ENCODE measurements at places on chromosomes 2 and 18.

DNA sequence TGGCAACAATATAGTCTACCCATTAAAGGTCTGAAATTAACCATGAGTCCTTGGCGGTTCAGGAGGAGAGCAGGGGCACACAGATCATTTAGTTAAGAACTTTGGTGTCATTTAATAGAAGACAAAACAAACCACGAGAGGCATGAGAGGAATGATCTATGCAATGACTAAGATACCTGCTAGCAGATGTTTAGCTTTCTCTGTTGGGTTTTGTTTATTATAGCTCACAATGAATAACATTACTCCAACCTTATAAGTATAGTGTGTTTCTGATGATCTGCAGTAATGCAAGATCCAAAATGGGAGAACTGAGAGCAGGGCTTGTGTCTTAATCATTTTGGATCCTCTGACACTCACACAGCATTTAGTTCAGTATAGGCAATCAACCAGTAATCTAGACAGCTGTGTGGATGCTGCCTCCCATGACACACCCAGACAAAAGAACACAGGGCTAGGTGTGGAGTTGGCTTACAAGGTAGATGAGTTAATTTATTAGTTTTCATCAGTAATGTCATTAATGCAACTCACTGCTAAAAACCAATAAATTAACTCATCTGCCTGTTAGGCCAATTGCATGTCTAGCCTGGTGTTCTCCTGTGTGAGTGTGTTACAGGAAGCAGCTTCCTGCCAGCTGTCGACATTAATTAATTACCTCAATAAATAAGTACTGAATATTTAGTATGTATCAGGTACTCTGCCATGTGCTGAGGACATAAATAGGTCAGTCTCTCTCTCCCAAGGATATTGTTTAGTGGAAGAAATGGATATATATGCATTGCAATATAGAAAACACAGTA lies 92.3 kb downstream of the CLIP4 start:
- no peak for DNase-seq

GRCh38 chr18:47877892-47878291 lies 52.6 kb downstream of the SMAD2 start:
- DNase-seq = no peak

GRCh38 chr2:206353685-206354084 lies 79.2 kb downstream of the ZDBF2 start:
- DNase-seq = no peak

- DNase-seq = peak; percentile 37
These were observed 26.0 kb downstream of the FAM178B start for GRCh38 chr2:96960153-96960961.

DNA sequence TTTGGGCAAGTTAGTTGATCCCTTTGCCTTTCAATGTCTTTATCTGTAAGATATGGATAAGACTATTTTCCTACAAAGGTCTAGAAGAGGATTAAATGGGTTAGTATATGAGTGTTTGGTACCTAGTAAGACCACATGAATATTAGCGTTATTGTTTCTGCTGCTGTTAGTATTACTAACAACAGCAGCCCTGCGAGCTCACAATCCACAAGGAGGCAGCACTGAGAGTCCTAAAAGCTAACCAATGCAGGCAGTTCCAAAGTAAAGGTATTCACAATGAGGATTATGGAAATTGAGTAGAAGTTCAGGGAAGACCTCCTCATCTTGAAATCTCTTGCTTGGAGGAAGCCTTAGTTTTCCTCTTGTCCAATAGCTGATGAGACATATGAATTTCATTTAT lies 248.9 kb downstream of the TDRD15 start:
- no peak for DNase-seq

GRCh38 chr2:27451095-27451494 lies 8.9 kb downstream of the KRTCAP3 start:
- DNase-seq = no peak

GRCh38 chr18:64713284-64713683 lies 564.4 kb upstream of the LINC00305 start:
- DNase-seq = no peak

DNA sequence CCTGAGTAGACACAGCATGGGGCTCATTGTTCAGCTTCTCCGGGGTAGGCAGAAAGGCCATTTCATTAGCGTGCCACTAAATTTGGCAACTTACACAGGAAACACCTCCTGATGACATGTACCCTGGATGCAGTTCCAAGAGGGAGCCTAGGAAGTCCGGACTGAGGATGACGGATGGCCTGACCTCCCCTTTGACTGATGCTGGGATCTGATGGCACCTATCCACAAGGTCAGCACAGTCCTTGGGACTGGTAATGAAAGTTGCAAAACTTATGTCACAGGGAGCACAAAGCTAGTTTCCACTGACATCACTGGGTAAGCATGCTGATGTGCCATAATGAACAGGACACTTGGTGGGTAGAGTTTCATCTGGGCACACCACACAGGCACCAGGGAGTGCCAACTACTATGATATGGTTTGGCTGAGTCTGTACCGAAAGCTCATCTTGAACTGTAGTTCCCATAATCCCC lies 126.7 kb upstream of the ARL4C start:
- DNase-seq = no peak

DNA sequence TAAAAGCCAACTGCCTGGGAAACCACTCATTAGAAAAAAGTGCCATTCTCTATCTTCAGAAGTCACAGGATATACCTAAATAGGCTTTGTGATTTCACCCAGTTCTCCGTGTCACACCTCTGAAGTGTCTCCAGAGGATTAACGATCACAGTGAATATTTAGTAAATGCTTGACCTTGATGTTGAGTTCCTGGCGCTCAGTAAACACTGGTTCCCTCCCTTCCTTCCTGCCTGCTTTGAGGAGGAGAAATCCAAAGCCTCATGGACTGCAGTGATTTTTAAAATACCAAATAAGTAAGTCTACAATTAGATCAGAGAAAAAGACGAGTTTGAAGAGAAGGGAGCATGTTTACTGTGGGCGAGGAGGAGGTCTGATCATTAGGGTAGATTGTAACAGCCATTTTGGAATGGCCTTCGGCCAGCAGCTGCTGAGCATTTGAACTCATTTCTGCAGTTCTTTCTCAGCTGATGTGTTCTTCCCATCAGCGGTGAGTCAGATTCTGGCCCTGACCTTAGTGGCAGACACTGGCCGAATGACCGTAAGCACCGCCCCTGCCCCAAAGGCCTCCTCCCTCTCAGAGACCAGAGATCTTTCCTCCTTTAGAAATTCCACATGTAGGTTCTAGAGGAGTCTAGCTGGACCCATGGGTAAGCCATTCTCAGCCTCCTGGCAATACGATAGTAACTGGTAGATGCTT lies 62.1 kb upstream of the SLC16A14 start:
- peak; percentile 55 for DNase-seq

GRCh38 chr18:11570073-11570588 lies 39.3 kb upstream of the SLC35G4 start:
- DNase-seq = no peak

GRCh38 chr2:215032153-215032552 lies 106.3 kb downstream of the ABCA12 start:
- DNase-seq = no peak

- DNase-seq = no peak
These were observed 181.4 kb downstream of the FAM210A start for GRCh38 chr18:13544953-13545352.

GRCh38 chr2:174914853-174915760 lies 90.1 kb downstream of the CHN1 start:
- DNase-seq = no peak

DNA sequence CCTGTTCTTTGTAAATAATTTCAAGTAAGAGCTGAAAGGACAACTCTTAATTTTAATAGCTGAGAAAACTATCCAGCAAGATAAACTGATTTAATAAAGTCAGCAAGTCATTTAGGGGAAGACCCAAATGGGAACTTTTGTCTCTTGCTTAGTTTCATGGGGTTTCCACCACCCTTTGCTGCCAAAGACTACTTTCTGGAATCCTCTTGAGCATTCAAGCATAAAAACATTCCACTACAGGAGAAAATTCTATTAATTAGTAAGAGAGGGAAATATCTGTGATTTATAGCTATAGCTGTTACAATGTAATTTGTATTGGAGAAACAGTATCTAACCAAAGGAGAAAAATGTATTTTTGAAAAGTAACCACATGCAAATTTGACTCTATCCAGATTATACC lies 20.6 kb downstream of the EFEMP1 start:
- DNase-seq = no peak

- DNase-seq = no peak
These were observed 15.9 kb downstream of the CAPG start for GRCh38 chr2:85394261-85394681.

DNA sequence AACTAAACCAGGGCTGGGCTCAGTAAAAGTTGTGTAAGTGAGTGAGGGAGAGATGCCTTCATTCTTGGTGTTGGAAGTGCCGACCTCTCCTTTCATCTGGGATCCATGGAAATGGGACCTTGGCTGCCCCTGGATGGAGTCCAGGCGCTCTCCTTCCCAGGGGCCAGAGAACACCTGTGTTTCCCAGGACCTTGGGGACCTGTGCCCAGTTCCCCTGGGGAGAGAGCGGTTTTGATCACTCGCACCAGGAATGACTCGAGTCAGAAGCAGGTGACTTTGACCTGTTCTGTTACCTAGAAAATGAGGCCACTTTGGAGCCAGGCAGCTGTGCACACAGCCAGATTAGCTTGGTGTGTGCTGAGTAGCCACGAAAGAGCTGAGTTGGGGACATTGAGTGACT lies 97.3 kb downstream of the SH3BP4 start:
- no peak for DNase-seq

GRCh38 chr2:236637686-236638569 lies 68.3 kb downstream of the ACKR3 start:
- DNase-seq = no peak

- peak; percentile 68 for DNase-seq
These were observed 278.8 kb upstream of the SESTD1 start for GRCh38 chr2:179543361-179543901.

DNA sequence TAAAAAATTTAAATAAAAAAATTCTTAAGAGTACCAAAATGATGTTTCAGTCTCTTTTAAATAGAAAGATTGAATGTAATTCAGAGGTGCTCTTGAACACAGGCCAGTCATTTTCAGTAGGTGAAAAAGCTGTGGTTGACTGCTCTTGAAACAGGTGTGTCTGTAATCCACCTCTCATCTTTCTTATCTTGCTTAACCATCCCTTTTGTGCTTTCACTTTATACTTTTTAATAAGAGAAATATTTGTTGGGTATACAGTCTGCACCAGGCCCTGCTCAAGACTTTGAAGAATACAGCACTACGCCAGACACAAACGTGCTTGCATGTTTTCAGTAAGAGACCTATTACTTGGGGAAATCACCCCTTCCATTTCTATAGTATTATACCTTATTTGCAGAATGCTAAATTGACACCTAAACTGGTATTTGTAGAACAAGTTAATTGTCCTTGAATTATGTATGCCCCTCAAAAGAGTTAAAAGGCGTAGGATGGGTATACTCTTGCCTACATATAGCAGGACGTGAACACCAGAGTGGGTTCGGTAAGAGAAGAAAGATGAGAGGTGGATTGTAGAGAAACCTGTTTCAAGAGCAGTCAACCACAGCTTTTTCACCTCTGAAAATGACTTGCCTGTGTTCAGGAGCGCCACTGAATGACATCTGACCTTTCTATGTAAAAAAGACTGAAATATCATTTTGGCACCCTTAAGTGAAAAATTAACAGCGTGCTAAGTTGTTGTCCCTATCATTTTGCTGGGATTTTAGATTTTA lies 4.0 kb upstream of the RTN4 start:
- no peak for DNase-seq

- DNase-seq = no peak
These were observed 51.7 kb downstream of the MFSD6 start for GRCh38 chr2:190459881-190460280.

GRCh38 chr2:10329880-10330699 lies 27.4 kb downstream of the HPCAL1 start:
- DNase-seq = peak; percentile 4

GRCh38 chr2:74497777-74498499 lies 1.5 kb downstream of the LBX2 start:
- no peak for DNase-seq

DNA sequence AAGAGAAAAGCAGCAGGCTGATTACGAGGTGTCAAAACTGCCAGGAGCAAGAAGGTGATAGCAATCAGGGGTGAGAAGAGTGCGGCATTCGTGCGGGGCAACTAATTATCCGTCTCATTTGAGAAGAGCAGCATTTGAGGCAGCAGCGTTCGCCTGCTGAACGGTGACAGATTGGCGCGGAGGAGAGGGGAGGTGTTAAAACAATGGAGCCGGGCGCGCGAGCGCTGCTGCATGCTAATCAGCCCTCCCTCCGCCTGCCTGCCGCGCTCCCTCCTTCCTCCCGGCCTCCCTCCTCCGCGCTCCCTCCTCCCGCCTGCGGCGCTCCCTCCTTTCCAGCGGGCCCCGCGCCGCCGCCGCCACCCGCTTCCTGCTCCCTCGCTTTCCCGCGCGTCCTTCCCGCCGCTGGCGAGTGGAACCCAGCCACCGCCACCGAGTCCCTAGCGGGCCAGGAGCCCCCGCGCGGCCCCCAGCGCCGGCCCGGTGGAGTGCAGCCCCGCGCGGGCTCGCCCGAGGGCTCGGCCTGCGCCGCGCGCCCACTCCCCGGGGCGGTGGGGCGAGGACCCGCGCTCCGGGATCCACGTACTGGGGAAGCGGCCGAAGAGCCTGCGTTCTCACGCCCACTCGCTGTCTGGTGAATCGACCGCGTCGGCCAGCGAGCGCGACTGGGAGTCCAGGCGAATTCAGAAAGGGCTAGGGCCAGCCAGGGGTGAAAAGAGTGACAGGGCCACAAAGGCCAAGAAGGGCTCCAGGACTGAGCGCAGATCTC lies 69.5 kb upstream of the PSMD14 start:
- no peak for DNase-seq

- DNase-seq = no peak
These were observed 4.7 kb downstream of the UBXN2A start for GRCh38 chr2:23944976-23945375.

GRCh38 chr18:48473816-48474215 lies 64.6 kb upstream of the ZBTB7C start:
- no peak for DNase-seq

DNA sequence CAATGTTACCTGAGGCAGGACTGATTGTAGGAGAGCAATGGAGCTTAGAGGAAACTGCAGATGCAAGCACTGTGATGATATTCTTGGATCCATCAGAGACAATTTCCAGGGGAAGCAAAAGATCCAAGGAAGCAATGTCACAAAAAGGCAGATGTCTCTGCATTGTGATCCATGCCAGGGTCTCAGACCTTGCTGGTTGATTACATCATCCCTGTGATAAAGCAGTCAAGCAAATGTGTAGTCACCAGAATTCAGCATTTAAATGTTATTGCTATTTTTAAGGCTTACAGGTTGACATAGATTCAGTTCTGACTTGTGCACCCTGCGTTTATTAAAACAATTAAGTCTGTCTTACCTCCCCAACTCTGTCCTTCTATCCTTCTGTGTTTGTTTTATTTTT lies 56.8 kb upstream of the CCDC85A start:
- no peak for DNase-seq

Measured in AG09309 (cell line).